ENCODE measurements at places on chromosomes 7 and 10. TPM values are rescaled to one million over a fixed set of nuclear protein-coding genes. Genes with fewer than 3 reads are reported as not detected.

Gene OGDHL
- total RNA-seq: 10.7 TPM

GRCh38 chr7:87885018-87885417 lies 8.7 kb downstream of the DBF4 start:
- no peak for DNase-seq

Gene OR2A12
- total RNA-seq: not detected

DNA sequence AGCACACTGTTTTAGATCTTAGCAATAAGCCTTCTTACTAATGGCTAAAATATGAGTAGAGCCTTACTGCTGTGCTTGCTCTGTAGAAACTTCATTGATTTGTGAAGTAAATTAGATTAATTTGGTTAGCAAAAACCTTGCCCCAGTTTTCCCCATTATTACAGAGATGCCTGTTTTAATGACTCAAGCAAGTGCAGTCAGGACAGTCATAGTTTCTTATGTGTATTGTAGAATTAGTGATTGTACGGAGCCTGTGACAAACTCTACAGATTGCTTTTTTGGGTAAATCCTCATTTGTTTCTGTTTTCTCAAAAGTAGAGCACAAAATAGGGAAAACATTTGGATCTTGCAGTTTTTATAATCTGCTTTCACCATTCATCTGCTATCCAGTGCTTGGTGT lies 7.0 kb downstream of the TAX1BP1 start:
- no peak for DNase-seq

Gene LYZL1
- not detected for total RNA-seq

Measured in HT1080 (cell line).